ENCODE measurements at places on chromosomes 2 and 18.

DNA sequence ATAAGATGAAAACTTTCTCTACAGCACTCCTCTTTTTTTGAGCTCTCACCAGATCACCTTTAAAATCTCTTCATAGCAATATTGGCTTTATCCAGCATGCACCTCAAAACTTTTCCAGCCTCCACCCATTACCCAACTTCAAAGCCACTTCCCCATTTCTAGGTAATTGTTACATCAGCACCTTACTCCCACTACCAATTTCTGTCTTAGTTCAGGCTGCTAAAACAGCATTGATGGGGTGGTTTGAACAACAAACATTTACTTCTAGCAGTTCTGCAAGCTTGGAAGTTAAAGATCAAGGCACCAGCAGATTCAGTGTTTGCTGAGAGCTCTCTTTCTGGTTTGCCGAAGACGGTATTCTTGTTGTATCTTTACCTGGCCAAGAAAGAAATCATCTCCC lies 114.0 kb upstream of the SLC39A10 start:
- no peak for DNase-seq

- no peak for DNase-seq
Observed at GRCh38 chr2:177665948-177666347, 273.4 kb downstream of the AGPS start.

DNA sequence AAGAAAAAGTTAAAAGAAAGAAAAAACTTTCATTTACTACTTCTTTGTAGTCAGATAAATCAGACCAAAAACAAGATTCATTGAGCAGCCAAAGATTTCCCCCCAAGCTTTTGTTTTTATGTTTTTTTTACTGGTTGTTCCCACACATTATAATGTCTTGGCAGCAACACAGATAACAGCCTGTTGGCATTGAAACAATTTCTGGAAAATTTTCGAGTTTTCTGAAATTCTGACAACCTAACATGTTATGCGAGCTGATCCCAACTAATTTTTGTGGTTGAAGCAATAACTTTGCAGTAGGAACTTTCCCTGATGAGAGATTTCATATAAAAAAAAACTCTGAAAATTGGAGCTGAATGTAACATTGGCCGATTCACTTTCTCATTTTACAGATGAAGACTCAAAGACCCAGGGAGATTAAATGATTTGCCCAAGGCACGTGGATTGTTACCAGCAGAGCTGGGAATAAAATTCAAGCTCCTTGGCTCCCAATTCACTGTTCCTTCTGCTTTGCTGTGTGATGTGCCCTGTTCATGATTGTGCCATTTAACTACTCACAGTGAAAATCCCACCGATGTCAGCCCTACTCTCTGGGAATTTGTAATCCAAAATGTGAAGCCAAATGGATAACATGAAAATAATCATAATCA lies 167.5 kb downstream of the GRB14 start:
- DNase-seq: no peak

GRCh38 chr18:12532661-12533060 lies 124.9 kb downstream of the PRELID3A start:
- DNase-seq: no peak

DNA sequence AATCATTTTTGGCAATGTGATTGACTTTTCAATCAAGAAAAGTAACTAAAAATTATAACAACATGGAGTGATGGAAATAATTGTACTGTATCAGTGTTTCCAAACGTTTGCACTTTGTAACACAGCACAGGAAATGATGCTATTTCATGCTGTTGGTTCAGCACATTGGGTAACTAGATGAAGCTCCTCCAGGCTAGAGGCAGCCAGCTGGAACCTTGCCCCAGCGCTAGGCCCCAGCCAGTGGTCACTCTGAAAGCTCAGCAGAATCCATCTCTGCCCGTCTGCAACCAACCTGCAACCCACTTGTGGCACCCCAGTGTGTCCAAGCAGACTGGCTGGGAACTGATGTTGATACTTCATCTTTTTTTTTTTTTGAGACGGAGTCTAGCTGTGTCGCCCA lies 15.3 kb downstream of the UNC50 start:
- DNase-seq: no peak

GRCh38 chr2:190182071-190182524 lies 119.6 kb upstream of the MSTN start:
- peak; percentile 26 for DNase-seq

DNA sequence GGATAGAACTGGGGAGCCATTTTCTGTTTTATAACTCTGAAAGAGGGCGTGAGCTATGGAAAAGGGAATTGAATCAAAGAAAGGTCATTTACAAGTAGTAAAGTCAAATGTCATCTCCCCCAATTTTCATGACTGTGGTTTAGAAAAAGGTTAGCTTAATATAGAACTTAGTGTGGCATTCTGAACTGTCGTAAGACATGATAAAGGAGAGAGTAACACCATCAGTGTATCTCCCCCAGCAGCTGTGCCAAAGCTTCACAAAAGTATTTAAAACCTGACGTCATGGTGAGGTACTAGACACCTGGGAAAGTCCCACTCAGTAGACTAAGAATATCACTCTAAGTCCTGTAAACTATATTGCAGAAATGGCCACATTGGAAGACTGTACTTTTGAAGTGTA lies 5.8 kb upstream of the IKZF2 start:
- peak; percentile 51 for DNase-seq

DNA sequence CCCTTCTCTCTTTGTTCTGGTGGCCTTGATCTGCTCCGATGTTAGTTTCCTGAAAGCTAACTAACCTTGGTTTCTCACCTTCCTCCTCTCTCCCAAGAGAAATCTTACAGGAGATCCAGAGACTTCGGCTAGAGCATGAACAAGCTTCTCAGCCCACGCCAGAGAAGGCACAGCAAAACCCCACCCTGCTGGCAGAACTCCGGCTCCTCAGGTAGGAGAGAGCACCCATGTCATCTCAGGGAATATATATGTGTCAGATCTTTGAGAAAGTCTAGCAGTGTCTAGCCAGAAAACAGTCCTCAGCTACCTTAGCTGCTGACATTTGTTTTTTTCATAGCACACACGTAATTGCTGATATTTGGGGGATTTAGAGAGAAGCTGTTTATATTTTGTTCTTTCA lies 148.1 kb downstream of the DTNA start:
- no peak for DNase-seq

DNA sequence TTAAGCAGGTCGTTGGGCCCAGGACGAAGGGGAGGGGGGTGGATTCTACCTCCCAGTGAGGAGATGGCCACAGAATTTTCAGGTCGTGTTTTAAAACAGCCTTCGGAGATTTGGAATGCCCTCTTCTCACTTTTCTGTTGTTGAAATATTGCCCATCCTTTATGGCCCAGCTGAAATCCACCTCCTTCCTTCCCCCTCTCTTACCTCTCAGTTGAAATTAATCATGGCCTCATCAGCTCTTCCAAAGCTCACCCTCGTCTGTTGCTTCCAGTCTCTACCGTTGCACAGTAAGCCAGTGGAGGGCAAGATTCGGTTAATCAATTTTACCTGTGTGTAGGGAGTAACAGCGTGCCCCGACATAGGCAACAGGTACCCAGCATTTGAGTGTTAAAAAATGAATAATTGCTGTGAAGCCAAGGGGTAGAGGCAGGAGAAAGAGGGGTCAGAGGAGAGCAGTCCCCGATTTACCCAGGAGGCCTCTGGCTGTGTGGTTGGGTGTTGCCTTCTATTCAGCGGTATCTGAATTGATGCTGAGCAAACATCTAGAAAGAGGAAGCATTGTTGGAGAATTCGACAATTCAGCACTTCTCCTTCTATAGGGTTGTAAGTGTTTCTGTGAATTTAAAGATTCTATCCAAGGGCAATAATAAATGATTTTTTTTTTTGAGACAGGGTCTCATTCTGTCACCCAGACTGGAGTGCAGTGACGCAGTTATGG lies 8.6 kb upstream of the PDIA6 start:
- DNase-seq: no peak

GRCh38 chr2:229601396-229601795 lies 113.0 kb downstream of the DNER start:
- DNase-seq: no peak

DNA sequence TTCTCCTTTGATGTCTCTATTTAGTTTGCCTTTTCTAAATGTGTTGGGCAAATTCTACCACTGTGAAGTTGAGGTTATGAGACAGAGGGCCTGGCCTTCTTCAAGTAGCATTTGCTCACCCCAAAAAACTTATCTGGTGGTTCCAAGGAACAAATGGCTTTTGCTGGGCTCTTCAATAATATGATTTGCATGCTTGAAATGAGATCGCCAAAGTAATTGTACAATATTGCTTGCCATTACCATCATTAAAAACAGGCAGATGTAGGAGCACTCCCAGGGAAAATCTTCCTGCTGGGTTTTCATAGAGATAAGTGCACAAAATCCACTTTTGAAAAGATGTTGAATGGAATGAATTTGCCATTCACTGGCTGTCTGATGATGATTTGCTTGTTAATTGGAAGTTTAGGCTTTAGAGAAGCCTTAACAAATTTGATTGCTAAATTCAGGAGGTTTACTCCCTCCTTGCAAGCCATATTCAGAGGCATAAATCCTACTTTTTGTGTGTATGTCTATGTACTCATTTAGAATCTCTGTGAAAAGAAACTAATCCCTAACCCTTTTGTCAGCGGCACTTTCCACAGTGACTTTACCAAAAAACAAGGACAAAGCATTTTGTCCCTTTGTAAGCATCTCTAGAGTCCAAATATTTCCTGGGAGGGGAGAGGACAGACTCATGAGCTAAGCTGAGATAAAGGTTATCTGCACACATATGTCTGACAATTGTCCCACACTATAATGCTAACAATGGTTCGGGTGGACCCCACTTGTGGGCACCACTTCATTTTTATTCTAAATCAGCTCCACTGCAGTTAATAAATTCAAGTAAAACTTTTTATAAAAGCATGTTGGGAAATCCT lies 240.8 kb upstream of the PIK3C3 start:
- no peak for DNase-seq

DNA sequence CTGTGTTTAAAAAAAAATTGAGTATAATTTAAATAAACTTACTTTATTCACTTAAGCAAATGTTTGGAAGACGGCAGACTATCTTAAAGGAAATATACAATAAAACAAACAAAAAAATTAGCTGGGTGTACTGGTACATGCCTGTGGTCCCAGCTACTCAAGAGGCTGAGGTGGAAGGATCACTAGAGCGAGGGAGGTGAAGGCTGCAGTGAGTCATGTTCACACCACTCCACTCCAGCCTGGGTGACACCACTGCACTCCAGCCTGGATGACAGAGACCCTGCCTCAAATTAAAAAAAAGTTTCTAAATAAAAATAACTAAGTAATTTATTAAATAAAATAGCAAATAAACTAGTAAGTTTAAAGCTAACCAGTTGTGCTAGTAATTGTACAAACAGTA lies 7.5 kb downstream of the PUM2 start:
- no peak for DNase-seq

- DNase-seq: no peak
Observed at GRCh38 chr18:46829531-46829930, 72.7 kb upstream of the ST8SIA5 start.

DNA sequence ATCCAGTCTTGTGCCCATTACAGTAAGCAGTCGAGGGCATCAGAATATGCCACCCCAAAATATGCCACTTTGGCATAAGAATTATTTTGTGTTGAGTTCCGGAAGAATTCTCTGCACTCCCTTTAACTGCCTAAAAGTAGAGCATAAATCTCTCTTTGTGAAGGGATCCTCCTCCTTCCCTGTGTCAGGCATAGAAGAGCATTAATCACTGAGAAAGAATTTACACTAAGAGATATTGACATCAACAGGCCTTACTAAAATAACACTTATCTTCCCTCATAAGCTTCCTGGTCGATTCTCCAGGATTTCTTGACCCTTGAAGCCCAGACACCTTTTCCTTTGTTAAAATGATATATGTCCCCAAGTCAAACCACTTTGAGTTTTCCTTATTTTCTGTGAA lies 27.6 kb upstream of the KYNU start:
- no peak for DNase-seq

GRCh38 chr18:7173216-7173615 lies 55.6 kb upstream of the LAMA1 start:
- DNase-seq: no peak

DNA sequence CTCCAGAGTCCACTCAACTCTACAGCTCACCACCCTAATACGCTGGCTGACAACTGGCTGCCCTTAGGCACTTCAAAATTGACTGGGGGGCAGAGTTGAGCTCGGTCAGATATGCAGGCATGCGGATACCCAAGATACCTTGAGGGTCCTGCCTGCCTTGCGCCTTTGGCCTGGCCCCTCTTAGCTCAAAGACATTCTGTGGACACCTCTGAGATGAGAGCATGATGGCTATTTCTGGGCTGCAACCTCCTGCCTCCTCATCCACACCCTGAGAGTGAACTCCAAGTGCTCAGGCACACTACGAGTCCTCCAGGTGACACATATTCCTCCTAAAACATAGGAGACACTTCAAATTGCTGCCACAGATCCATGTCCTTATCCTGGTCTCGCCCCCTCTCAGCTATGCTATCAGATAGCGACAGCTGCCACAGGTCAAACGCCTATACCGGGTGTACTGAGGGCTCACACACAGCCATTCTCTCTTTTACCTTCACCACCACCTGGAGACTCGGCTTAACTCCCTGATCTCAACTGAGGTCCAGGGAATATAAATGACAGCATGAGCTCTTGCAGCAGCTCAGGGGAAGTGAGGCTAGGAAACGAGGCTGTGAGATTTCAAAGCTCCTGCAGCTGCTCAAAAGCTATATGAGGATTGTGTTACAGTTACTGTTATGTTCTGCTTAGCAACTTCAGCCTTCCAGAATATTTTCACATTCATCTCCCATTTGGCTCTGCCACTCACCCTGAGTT lies 60.5 kb upstream of the TEX51 start:
- DNase-seq: no peak

DNA sequence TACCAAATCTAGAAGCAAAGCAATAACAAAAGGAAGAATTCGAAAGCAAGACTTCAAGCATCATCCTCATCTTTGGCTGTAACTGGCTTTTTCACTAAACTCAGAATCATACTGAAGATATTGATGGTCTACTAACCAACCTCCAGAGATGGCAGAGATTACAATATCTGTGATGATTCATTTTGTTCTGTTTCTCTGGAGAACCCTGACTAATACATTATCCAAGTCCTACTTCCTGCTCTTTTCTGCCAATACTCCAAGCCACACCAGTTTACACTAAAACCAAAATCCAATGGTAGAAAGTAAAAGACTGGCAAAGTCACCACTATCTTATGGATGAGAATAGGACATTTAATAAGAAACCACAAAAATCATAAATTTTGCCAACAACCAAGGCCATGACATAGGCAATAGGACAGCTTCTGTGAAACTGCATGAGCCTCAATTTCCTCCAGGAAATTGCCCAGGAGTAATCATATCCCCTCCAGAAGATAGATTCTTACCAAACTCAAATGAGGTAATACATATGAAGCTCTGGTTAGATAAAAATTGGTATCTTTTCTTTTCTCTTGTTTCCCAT lies 159.8 kb downstream of the METTL4 start:
- DNase-seq: no peak

- no peak for DNase-seq
Observed at GRCh38 chr2:167115541-167115940, 227.3 kb downstream of the XIRP2 start.

All from germinal center (tissue), 1 donor.